ENCODE measurements at places on chromosomes 5 and 9.

- DNase-seq: no peak
These were observed 18.4 kb upstream of the SLC9A3 start for GRCh38 chr5:542319-543311.

DNA sequence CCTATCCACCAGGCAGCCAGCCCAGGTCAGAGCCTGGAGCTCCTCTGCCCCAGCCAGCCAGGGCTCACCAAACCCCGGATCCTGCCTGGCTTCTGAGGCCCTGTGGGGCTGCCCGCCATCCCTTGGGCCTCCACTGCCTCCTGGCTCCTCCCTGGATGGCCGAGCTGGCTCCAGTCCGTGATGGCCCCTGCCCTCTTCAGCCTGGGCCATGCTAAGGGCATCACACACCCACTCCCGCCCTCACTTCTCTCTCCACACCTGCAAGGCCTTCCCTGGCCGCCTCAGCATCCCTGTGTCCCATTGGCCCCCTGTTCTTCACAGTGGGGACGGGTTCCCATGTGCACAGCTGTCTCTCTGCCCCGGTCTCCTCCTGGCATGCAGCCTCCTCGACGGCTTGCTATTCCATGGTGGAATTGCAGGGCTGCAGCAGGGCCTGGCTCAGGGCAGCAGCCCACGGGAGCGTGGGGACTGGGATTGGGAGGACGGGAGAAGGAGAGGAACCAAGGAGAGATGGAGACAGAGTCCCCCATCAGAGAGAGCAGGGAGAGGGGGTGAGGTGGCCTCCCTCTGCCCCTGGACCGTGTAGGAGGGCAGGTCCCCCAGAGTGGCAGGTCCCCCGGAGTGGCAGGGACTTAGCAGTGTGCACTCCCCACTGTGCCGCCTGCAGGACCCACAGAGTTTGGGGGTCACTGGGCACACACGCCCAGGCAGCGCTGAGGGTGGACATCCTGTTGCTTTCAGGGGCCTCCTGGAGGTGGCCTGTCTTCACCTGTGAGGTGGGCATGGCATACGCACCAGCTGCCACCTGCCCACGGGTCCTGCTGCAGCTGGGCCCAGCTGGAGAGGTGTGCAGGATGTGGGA lies 16.7 kb upstream of the RNU6ATAC start:
- DNase-seq: no peak

- no peak for DNase-seq
These were observed 118.1 kb downstream of the TRPM3 start for GRCh38 chr9:71003346-71003745.

DNA sequence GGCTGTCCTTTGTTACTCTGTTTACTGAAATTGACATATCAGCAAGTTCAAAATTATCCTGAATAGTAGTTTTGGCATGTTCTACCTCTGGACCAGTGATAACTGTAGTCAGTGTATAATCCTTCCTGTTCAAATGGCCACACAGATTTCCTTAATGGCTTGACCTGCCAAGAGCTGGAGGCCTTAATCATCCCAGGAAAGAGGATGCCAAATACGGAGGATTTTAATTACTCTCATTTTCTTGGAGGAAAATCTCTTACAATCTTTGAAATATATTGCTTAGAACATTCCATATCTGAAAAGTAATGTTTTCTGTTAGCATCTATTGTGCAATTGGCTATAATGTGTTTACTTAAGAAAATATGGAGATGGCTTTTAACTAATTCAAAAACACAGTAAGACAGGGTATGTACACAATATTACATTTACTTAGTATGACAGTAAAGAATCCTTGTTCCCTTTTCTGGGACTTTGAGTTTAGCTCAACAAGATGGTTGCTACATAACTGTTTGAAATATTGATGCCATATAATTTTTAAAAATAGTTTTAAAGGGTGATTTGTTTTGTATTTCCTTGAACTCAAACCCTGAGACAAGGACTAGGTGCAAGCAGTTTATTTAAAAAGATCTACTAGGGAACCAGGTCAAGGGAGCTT lies 68.9 kb upstream of the SELENOP start:
- no peak for DNase-seq

DNA sequence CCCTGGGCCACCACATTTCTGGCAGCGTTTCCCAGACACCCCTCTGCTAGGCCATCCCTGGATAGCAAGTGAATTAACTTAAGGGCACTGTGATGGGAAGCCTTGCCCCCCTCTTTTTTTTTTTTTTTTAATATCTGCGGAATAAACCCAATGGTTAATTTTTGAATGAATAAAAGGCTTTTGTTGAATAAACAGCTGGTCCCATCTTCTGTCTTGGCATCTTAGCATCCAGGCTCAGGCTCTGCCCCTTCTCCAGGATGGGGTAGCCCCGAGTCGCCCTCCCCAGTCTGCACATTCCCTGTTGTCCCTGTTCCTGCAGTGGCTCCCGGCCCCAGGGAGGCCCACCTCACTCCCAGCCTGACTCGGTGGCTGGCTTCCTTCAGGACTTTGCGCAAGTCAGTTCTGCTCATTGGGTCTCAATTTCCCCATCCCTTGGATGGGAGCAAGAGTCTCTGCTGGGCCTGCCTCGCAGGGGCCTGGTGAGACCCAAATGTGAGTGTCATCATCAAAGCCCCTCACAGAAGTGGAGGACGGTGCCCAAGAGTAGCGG lies 29.0 kb upstream of the HMCN2 start:
- DNase-seq: no peak

DNA sequence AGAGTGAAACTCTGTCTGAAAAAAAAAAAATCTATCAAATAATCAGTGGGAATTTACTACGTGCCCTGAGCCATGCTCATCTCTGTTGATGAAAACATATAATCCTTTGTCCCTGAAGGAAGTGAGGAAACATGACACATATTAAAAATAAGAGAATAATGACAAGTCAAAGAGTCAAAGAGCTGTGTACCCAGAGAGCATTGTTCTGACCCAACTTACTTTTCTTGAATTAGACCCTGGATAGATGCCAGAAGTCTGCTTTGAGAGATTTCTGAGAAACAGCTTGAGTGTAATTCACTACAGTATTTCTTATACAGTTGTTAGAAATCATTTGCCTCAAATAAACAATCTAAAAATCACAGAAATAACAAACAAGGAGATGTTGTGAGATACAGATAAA lies 490.0 kb upstream of the PIK3R1 start:
- DNase-seq: no peak

GRCh38 chr5:74320526-74320925 lies 320.0 kb downstream of the ENC1 start:
- no peak for DNase-seq

DNA sequence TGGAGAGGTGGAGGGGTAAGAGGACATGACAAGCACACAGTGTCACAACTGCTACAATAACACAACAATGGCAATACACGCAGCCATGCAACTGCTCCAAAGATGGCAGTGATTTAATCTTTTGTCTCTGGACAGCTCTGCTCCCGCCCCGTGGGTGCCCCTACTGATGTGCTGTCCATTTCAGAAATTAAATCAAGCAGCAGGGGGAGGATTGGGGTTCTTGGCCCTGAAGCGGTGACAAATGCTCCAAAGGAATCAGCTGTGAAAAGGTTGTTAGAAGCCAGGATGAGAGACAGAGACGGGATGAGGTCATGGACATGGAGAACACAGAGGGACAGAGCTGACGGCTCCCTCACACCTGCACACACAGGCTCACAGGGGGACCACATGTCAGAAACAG lies 22.6 kb downstream of the CNTFR start:
- no peak for DNase-seq

DNA sequence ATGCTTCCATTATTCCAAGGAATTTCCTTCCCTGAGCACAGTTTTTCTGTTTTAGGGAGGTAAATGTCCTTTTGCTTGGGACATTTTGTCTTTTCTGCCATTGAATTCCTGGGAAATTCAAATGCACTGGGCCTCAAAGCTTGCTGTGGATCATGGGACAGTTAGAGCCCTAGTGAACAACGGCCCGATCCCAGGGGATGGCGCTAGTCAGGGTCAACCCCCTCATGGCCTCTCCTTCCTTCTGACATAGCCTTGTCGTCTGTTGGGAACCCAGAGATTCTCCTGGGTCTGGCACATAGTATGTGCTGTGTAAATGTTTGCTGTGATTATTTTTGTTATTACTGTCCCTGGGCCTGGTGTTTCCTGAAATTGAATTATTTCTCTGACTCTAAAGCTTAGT lies 30.7 kb upstream of the COL15A1 start:
- no peak for DNase-seq

- DNase-seq: no peak
These were observed 83.7 kb downstream of the PAX5 start for GRCh38 chr9:36950389-36950788.

- no peak for DNase-seq
These were observed 449.5 kb downstream of the HINT1 start for GRCh38 chr5:130715541-130715940.

DNA sequence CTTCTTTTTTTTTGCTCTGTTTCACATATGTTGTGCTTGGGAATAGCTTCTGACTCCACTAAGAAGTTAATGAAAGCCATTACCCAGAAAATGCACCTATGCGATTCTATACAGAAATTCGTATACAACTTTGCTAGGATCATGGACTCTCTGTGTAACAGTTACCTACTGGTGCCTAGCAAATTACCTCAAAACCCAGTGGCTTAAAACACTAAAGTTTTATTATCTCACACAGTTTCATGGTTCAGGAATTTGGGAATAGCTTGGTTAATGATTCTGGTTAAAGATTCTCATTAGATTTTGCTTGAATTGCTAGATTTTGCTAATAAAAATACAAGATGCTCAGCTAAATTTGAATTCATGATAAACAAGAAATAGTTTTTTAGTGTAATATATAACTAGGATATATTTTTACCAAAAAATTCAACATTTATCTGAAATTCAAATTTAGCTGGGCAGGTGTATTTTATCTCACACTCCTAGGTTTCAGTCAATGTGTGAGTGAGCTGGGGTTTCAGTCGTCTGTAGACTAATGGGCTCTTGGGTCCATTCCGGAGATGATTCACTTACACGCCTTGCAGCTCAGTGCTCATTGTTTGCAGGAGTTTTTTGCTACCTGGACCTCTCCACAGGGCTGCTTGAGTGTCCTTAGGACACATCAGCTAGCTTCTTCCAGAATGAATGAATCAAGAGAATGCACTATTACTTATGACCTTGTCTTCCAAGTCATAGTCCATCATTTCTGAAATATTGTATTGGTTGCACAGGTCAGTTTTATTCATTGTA lies 75.1 kb downstream of the MROH2B start:
- no peak for DNase-seq

GRCh38 chr5:143551820-143552251 lies 148.3 kb upstream of the NR3C1 start:
- peak; percentile 48 for DNase-seq

GRCh38 chr5:116733991-116734975 lies 159.7 kb upstream of the SEMA6A start:
- DNase-seq: no peak

- DNase-seq: no peak
These were observed 571.1 kb upstream of the ZNF608 start for GRCh38 chr5:125317536-125317995.

GRCh38 chr5:10556289-10556807 lies 7.5 kb upstream of the ANKRD33B start:
- peak; percentile 70 for DNase-seq

GRCh38 chr5:142542906-142543305 lies 143.0 kb downstream of the FGF1 start:
- peak; percentile 50 for DNase-seq

DNA sequence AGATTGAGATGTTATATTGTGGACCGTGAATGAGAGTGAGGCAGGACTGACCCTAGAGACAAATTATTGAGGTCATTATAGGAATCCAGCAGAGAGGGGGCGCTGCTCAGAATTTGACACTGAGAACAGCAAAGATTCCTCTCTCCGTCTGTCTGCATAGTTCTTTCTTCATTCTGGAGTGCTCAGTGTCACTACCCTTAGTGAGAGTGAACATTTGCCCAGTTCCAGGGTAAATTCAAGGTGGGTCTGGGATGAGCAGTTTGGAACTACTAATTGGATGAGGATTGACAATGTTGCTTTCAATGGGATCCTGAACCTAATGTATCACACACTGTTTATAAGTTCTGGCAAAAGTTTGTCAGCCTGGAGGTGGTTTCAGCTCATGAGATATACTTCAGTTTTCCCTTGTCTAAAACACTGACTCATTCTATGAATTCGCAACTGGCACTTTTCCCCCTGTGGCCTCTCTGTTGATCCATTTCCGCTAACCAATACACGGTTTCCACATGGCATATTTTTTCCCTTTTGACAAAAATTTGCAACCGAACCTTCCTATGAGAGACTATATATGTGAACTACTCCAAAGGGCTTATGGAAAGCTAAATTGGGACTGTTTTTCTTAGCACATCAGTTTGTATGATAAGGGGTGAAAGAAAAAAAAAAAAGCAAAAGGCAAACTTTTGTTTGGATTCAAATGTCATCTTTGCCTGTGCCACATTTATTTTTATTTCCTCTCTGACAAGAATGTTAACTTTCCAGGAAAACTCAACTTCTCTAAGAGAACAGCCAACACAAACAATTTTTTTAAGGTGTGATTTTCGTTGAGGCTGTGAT lies 1240.7 kb upstream of the WWC1 start:
- no peak for DNase-seq

GRCh38 chr9:20139763-20140290 lies 351.0 kb upstream of the SLC24A2 start:
- no peak for DNase-seq

DNA sequence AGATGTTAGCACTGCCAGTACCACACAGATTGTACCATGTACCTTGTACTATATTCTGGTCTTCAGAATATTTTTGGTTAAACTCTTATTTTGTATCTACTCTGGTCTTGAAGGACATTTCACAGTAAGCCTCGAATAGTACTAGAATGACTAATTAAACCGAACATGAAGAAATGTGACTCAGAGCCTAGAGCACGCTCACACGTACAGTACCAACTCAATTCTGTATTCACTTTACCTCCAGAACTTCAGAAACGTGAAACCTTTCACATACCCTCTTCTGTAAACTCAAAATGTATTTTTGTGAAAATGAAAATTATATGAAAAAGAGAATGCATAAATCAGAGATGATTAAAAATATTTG lies 112.8 kb downstream of the MVB12B start:
- peak; percentile 60 for DNase-seq

DNA sequence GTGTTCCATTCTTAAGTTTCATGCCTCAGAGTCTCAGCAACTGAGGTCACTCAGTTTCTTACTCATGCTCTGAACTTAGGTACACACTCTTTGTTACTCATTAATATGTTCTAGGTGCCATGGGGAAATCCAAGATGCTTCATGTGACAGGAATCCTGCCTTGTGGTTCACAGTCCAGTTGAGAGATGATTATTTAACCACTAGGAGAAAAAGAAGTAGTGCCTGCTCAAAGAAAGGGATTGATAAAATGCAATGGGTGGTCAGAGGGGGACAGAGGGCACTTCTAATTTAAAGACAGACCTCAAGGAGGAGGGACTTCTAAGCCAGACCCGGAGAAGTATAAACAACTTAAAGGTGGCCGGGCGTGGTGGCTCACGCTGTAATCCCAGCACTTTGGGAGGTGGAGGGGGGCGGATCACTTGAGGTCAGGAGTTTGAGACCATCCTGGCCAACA lies 69.0 kb downstream of the UGCG start:
- DNase-seq: peak; percentile 97

DNA sequence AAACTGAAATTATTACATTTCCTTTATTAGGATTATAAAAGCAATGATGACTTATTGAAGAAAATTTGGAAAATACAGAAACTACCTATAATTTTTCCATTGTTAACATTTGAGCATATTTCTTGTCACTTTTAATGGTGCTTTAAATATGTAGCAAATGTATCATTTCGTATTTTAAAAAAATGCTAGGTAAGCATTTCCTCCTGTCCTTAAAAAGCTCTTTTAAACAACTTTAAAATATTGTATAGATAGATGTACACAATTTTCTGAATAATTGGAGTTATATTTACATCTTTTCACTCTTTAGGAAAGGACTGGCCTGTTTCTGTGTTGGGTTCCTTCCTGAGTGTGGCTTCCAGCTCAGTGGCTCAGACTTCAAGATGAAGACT lies 15.6 kb downstream of the TENT4A start:
- no peak for DNase-seq

GRCh38 chr9:131582466-131583336 lies 37.4 kb downstream of the PRRT1B start:
- DNase-seq: no peak

Measured in HFFc6 (cell line).